CD4-positive, CD25-positive, alpha-beta regulatory T cell (primary cell): ENCODE measurements at places on chromosomes 12 and 14. TPM values are rescaled to one million over a fixed set of nuclear protein-coding genes. Genes with fewer than 3 reads are reported as not detected.

A2ML1 gene
- total RNA-seq: not detected

- no peak for DNase-seq
Measured at GRCh38 chr12:1046727-1047126, 55.7 kb downstream of the ERC1 start.

IAPP gene
- total RNA-seq: not detected

GRCh38 chr12:109870648-109871047, 9.7 kb downstream of the GLTP start:
- DNase-seq: no peak

DNA sequence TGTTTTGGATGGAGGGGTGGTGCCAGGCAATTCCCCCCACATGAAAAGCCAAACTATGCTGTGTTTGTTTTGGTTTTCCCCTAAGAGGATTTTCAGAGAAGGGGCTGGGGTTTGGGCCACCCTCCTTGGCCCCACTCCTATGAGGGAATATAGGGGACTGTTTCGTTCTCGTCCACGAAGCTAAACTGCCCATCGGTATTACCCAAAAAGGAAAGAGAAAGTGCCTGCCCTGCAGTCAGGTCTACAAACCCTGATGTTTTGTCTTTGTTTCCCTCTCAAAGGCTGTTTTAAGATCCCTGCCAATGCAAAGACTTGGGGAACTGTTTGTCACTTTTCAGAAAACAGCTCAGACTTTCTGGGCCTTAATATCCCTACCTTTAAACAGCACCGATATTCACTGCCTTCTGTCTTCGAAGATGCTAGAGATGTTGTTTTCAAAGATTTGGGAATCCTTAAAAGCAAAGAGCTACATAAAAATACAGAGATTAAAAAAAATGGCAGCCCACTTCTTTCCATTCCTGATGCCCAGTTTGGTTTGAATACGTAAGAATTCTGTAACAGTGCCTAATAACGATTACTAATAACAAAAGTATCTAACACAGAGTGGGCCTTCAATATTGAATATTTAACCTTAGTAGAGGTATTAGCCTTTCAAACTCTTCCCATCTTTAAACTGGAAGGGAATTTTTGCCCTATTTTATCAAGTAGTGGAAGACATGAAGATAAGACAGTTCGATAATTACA, 518.4 kb downstream of the MED13L start:
- no peak for DNase-seq
